Stimulated activated CD4-positive, alpha-beta T cell treated with anti-CD3 and anti-CD28 coated beads, TNF-alpha, amount 100 ng/mL, for 24 hours (primary cell): ENCODE measurements at places on chromosomes 2 and 18.

- no peak for DNase-seq
Observed at GRCh38 chr2:101111262-101111838, 39.8 kb downstream of the TBC1D8 start.

- DNase-seq, result peak; percentile 23
Observed at GRCh38 chr2:109143214-109144187, 14.5 kb downstream of the SH3RF3 start.

DNA sequence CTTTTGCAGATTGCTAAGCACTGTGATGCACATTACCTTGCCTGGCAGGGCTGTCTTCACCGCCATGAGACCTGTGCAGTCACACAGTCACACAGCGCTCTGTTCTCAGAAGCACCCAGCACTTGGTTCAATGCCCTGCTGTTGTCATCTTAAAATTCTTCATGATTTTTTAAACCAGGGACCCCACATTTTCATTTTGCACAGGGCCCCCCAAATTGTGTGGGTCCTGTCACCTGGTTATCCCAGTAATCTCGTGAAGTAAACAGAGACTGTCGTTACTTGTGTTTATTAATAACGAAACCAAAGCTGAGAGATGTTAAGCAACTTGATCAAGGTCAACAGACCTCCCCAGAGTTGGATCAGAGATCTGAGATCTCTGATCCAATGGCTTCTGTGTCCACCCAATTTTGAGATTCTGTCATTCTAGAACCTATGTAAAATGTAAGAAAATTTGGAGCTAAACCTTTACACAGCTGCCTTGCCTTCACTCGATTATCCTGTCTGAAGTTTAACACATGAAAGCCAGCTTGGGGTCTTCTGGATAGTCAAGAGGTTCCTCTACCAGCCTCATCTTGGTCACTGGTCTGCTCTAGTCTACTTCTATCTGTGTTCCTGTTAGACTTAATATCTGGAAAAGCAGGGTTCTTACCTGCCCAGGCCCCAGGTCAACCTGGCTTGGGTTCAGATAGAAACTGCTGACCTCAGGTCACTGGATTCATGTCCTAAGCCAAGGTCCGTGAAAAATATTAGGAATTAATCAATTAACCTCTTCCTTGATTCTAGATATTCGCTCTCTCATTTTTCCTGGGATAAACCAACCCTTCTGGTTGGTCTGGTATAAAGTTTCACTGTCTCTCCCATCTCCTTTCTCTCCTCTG lies 13.7 kb upstream of the TTC39C start:
- DNase-seq, result no peak

DNA sequence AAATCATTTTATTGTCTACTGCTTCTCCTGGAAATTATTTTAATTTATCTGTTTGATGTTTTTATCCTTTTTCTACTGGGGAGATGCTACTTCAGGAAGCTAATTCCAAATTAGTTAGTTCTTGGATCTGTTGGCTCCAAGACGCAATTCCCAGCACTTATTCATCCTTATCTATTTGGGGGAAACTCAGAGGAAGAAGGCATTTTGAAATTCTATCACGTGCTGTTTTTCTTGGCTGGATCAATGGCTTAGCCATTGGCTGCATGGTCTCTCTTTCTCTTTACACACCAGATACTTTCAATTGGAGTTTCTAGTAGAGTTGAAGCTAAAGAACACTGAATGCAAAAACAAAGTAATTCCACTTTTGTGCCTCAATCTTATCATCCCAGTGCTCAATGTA lies 98.3 kb downstream of the RAPGEF4 start:
- DNase-seq, result no peak

DNA sequence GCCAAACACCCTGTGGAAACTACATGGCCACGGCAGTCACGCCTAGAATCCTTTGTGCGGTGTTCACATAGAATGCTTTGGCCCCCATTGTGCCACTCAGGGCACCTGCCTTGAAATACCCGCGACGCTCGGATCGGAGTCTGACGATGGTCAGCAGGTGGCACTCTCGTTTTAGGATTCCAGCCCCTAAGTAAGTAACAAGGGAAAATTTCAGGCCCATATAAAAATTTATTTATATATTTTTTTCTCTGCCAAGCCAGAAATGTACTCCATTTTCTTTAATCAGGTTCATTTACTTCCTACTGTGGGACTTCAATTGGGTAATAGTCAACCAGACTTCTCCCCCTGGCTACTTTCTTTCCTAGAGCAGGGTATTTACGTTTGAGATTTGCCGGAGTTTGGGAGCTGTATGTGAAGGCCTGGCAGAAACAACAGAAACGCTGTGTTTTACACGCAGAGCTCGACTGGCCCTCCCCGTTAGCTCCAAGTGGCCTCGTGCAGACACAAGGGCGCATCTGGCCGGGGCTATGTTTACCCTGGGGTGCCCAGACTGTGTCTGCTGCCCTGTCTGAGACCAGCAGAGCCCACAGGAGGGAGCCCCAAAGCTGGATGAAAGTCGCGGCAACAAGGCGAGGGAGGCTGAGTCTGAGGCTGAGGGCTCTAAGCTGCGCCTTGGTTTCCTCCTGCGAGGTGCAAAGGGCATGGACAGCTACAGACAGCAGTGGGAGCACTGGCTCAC lies 41.6 kb downstream of the LRRC30 start:
- DNase-seq, result no peak

DNA sequence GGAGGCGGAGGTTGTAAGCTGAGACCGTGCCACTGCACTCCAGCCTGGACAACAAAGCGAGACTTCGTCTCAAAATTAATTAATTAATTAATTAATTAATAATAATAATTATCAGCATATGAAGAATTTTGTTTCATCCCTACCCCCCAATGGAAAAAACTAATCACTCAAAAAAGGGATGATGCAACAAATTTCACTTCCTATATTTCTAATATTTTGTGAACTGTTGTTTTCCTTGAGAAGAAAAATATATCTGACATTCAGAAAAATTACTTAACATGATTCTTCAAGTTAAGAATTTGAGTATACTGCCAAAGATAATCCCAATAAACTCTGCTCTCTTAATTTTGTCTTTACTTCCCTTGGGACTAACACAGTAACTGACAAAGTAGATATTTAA lies 28.1 kb downstream of the EXOC6B start:
- DNase-seq, result no peak

DNA sequence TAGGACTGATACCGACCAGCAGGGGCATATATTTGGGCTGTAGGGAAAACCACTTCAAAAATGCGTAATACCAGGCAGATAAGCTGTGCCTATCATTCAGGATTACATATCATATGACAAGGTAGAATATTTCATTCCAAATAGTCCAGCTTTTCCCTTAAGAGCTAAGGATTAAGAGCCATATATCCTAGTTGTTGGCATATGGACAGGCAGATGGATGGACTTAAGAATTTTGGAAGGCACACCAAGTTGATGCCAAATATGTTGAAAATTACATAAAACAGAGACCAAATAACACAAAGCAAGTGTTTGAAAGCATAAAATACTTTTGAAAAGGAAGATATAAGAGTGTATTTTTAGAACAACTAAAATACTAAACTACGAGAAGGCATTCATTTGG lies 52.1 kb downstream of the LRRTM4 start:
- no peak for DNase-seq

DNA sequence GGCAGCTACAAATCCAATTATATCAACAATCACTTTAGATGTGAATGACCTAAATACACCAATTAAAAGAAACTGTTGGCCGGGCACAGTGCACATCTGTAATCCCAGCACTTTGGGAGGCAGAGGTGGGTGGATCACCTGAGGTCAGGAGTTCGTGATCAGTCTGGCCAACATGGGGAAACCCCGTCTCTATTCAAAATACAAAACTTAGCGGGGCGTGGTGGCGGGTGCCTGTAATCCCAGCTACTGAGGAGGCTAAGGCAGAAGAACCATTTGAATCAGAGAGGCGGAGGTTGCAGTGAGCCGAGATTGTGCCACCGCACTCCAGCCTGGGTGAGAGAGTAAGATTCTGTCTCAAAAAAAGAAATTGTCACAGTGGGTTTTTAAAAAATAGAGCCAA lies 49.5 kb downstream of the ATL2 start:
- DNase-seq, result no peak

DNA sequence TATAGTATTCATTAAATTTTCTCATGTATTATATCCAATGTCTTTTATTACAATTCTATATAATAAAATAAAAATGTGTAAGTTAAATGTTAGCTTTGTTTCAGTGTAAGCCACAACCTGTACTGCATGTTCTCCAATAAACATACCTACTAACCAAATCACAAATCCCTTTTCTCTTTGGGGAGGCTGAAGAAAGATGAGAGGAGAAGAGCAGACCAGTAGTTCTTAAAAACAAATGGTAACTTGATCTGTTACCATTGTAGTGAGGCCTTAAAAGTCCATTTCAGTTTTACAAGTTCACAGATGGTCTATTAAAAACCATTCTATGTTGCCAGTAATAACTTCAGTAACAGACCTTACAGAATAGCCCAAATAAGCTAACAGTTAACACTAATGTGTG lies 100.5 kb downstream of the SOS1 start:
- DNase-seq, result no peak
